CD8-positive, alpha-beta T cell (primary cell): ENCODE measurements at places on chromosomes 3 and 15.

DNA sequence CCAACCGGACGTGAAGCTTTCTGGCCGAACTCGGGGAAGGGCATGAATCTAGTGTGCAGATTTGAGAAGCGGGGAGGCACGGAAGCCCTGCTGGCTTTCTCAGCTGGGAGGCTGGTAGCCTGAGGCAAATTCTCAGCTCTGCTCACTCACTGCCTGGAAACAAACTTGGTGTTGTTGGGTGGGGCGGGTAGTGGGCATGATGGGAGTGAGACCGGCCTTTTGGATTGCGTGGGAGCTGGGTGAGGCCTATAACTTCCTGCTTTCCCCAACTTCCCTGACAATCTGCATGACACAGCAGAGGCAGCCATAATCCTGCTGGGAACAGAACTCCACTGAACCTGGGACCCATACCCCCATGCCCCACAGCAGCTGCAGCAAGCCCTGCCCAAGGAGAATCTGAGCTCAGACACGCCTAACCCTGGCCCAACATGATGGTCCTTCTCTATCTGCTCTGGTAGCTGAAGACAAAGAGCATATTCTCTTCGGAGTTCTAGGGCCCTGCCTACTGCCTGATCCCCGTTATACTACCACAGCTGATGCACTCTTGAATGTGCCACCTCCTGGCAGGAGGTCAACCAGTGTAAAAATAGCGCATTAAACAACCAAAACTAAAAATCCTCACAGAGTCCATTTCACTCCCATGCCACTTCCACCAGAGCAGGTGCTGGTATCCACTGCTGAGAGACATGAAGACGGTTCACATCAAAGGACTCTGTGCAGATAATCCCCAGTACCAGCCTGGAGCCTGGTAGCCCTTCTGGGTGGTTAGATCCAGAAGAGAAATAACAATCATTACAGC is 44.7 kb downstream of the CEP70 start:
- DNase-seq, result no peak

GRCh38 chr3:78940128-78940527 is 827.7 kb downstream of the ROBO1 start:
- DNase-seq, result no peak

DNA sequence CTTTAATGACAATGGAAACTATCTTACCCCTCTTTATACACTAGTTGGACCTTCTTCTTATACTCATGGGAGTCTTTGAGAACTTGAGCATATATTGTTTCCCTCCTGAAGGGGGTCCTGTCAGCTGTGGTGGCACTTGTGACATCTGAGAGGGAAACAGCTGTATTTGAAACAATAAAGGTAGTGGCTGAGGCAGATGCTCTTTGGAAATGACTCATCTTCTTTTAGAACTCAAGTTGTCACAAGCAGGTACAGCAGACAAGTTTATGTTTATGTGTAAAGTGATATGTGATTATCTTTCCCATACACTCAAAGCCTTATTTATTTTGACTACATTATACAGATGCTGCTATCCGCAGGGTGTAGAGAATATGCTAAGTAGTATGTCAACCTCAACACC is 220.0 kb upstream of the GRM7 start:
- no peak for DNase-seq

- no peak for DNase-seq
Measured at GRCh38 chr3:53103397-53104296, 26.6 kb downstream of the RFT1 start.
